ENCODE measurements at places on chromosomes 6 and 20.

DNA sequence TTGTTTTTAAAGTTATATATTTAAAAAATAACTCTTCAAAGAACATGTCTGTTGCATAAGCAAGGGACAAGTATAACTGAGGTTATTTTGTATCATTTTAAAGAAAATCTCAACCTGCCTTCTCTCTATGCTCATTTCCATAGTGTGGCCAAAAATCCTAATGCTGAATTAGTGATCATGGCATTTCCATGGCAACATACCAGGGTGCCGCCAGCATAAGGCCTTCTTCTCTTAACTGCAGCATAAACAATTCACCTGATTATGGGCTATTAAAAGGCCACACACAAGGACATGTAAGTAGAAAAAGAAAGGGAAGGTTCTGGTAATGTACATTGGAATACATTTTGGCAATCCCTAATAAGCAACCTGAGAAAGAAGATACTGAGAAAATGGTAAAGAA, 95.1 kb upstream of the RNF217 start:
- no peak for DNase-seq

GRCh38 chr6:56683882-56684281, 41.2 kb upstream of the DST start:
- peak; percentile 94 for DNase-seq

DNA sequence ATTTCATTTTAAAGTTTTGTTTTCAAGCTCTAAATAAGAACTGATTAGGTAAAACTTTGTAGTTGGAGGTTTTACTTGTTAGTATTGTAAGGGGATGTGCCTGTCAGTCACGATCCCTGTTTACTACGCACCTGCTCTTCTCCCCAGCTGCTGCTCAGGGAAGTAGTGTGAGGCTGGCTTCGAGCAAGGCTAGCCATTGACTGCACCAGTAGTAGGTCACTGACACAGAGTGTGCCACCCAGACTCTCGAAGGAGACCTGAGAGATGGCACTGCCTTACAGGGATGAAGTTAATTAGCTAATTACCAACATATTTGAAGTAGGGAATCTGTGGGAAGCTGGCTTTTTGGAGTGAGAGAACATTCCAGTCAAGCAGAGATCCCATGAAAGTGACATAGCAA, 89.2 kb downstream of the DNAH8 start:
- DNase-seq: no peak

GRCh38 chr6:10407018-10407673, 7.7 kb downstream of the TFAP2A start:
- DNase-seq: no peak

DNA sequence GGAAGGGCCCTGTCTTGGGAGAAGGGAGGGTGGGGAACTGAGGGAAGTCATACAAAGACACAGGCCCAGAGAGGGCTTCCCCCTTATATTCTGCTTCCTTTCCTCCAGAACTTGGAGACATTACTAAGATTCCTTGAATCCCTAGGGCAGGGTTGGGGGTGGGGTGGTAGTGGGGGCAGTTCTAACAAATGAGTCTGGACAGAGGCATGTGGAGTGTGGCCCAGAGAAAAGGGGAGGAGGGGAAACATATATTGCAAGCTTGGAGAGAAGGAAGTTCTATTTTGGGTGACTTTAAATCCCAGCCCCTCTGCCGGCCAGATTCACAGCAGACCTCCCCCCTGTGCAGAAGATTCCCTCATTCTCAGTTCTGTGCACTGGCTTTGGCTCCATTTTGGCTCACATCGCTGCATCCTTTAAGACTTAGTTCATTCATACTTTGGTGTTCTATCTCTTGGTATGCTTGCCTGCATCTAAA, 43.7 kb downstream of the DAAM2 start:
- DNase-seq: peak; percentile 90

GRCh38 chr20:35883336-35883777, 70.9 kb downstream of the SCAND1 start:
- DNase-seq: no peak

DNA sequence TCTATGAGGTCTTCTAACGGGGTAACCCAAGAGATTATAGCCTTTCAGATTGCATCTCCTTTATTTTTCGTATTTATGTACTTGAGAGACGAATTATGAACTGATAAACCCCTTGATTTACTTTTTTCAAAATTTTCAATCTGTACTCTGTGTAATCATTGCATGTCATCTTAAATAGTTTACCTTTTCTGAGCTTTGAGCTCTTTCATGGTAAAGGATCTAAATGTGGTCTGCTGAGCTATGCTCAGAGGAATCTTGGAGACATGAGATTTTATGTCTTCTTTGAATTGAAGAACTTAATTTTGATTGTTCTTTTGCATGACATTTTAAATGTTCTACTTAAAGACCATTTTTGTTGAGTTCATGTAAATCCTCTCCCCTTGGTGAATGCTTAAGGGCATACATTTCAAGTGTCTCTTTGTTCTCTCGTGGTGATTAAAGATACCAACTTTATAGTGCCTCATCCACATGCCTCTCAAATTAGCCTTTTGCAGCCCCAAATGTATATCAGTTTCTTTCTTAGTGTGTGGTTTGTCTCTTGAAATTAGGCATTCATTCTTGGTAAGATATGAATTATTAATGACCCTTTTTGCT, 116.3 kb upstream of the SCGN start:
- no peak for DNase-seq

GRCh38 chr6:111761783-111762312, 111.4 kb downstream of the FYN start:
- no peak for DNase-seq

DNA sequence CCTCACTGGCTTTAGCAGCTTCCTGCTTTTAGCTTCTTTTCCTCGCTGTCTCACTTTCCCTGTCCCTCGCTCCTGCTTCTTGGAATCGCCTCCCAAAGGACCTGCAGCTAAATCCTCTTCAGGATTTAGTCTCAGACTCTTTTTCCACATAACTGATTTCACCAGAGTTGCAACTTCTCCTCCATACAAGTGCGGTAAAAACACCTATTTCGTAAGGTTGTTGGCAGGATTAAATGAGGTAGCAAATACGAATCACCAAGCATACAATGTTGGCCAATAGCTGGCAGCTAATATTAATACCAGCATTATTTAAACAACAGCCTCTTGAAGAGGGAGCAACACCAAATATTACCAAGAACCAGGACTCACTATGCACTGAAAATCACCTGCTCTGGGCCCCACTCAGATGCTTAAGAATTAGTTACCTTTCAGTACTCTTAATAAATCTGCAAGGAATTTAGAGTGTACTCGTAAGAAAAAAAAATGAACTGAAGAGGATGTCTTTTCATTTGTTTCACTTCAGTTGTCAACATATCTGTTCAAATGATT, 123.0 kb downstream of the DTNBP1 start:
- no peak for DNase-seq

DNA sequence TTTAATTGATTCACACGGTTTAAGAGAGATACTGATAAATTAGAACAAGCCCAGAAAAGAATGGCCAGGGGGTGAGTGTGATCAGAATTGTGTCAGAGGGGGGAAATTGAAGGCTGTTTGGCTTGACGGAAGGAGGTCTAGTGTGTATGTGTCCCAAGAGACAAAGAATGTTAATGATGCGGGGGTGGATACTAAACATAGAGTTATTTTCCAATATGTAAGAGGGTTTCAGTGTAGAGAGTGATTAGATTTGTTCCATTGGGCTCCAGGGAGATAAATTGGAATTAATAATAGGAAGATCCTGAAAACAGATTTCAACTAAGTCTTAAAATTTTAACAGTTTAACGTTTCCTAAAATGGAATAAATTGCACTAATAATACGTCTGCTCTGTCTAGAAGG, 38.1 kb upstream of the UTRN start:
- DNase-seq: no peak

DNA sequence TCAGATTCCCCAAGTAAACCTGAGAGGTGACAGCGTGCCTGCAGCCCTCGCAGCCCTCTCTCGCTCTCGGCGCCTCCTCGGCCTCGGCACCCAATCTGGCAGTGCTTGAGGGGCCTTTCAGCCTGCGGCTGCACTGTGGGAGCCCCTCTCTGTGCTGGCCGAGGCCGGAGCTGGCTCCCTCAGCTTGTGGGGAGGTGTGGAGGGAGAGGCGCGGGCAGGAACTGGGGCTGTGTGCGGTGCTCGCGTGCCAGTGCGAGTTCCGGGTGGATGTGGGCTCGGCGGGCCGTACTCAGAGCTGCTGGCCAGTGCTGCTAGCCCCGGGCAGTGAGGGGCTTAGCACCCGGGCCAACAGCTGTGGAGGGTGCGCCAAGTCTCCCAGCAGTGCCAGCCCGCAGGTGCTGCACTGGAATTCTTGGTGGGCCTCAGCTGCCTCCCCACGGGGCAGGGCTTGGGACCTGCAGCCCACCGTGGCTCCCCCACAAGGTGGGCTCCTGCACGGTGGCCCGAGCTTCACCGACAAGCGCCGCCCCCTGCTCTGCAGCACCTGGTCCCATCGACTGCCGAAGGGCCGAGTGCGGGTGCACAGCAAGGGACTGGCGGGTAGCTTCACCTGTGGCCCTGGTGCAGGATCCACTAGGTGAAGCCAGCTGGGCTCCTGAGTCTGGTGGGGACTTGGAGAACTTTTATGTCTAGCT, 809.7 kb upstream of the ADGRB3 start:
- no peak for DNase-seq

GRCh38 chr6:27295301-27296079, 16.6 kb downstream of the POM121L2 start:
- DNase-seq: peak; percentile 67

DNA sequence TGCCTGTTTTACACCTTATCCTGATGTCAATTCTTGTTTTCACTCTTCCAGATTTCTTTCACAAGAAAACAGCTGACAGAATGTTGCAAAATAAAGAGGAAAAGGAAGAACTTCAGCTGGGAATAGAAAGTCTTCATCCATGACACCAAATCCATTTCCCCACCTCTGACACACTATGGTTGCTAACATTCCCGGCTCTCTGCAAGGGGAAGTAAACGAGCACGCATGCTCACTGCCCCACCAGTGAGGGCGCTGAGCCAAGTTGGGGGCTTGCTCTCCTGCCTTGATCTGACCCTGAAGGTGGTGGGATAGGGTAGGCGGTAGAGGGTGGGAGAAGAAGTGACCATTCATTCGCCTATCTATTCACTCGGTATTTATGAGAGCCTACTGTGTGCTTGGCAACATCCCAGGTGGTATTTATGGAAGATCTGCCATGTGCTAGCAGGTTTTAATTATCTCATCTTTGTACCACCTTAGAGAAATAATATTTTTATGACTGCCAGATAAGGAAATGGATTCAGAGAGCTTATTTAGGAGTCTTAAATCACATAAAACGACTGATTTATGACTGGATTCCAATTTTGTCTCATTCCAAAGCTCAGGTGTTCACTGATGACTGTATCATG, 206.2 kb downstream of the FOXC1 start:
- no peak for DNase-seq
